ENCODE measurements at places on chromosomes 2 and 18.

GRCh38 chr2:218444692-218445357 lies 25.9 kb downstream of the VIL1 start:
- DNase-seq = peak; percentile 65

GRCh38 chr18:9594823-9595596 lies 19.3 kb downstream of the PPP4R1 start:
- DNase-seq = no peak

- DNase-seq = no peak
Measured at GRCh38 chr2:128325611-128326181, 7.0 kb upstream of the HS6ST1 start.

- no peak for DNase-seq
Measured at GRCh38 chr2:40341198-40341597, 110.7 kb downstream of the SLC8A1 start.

DNA sequence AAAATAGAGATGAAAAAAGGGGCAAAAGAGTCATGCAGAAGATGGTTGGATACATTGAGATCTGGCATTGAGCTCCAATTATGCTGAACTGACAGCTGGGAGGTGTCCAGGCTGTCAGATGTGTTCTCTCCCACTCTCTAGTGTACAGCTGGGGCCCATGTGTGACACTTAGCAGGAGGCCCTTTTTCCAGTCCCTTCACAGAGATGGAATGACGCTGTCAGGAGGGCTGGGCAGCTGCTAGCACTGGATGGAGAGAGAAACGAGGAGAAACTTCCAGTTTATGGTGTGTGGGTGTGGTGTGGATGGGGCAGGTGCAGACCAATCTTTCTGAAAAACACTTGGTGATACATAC lies 437.7 kb upstream of the HS6ST1 start:
- DNase-seq = no peak

DNA sequence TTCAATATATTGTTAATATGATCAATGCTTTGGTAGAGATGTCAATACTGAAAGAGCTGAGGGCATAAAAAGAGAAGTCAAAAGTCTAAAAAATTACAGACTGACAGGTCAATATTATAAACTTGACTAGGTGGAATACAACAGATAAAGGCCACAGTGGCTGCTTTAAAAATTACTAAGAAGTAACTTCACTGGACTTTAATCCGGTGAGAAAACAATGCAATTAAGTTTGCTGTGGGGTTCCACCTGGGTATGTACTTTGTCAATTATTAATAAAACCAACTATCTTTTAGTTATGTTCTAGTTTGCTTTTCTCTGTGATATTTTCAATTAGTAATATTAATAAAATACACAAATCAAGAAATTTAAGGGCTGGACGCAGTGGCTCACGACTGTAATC lies 44.7 kb downstream of the RAPH1 start:
- DNase-seq = no peak

GRCh38 chr2:205883965-205884364 lies 201.7 kb downstream of the NRP2 start:
- no peak for DNase-seq

DNA sequence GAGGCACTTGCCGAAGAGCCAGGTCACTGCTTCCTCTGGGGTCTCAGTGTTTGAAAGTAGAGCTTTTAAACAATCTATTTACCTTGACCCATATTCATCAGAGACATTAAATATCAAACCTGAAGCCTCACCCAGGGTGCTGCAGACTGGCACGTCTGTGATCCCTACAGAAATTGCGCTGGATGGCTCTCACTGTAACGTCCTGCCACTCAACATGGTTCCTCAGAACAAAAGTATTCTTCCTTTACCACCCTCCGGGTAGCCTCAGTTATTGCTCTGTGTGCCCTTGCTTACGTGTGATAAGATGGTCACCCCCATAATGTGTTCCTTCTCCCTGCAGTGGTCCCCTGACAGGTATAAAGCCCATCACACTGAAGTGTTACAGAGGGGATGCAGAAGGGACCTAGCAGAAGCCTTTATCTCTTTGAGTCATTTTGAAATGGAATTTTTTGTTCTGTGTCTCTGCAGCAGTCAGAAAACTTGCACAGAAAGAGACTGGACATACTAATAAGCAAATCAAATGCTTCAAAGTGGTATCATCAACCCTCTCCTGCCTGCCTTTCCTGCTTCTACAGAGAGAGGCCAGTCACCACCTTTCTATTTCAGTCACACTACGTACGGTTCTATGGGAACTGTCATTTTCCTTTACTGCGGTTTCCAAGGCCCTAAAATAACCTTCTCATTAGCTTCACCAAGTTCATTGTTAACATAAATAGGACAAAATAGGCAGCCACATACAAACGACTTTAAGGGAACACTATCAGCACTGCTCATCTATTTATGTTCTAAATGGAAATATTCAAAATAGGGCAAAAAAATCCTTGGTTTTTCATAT lies 86.8 kb downstream of the METTL8 start:
- no peak for DNase-seq

- peak; percentile 28 for DNase-seq
Measured at GRCh38 chr2:241064008-241064801, 37.9 kb downstream of the MTERF4 start.

DNA sequence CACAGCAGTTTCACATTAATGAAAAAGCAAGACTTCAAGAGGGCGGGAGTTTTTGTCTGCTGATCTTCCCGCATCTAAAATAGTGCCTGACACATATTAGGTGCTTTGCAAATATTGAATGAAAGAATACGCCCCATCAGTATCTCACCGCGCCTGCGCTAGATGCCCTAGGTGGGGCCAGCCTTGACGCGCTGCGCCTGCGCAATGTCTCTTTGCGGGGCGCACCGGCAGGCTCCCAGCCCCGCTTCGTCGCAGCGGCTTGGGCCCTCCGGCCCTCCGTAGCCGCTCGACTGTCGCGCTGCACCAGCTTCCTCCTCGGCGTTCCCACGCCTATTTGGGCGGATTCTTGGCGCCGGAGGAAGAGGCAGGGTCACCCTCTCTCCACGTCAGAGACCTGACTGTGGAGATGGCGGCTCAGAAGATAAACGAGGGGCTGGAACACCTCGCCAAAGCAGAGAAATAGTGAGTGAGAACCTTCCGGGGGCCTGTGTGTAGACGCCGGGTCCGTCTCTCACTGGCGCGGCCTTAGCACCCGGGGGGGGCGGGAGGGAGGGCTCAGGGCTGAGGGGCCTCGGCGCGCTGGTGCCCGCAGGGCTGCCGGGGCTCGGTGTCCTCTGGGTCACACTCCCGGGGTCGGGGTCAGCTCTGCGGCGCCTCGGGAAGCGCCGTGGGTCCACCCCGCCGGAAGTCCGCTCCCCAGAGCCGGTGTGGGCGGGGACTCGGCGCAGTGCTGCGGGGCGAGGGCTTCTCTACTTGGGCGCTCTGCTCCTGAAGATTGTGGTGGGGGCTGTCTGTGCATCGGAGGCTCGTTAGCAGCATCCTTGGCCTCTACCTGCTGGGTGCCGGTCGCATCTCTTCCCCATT lies at the start of gene NAPG:
Gene NAPG, plus strand, starts transcription at position 331 of the 864 bp plus-strand sequence. Its CDS starts 76 bp downstream, at position 407.
- peak; percentile 95 for DNase-seq

GRCh38 chr2:64930258-64930671 lies 58.9 kb upstream of the SLC1A4 start:
- DNase-seq = no peak

- no peak for DNase-seq
Measured at GRCh38 chr2:143550500-143550899, 421.3 kb downstream of the ARHGAP15 start.

DNA sequence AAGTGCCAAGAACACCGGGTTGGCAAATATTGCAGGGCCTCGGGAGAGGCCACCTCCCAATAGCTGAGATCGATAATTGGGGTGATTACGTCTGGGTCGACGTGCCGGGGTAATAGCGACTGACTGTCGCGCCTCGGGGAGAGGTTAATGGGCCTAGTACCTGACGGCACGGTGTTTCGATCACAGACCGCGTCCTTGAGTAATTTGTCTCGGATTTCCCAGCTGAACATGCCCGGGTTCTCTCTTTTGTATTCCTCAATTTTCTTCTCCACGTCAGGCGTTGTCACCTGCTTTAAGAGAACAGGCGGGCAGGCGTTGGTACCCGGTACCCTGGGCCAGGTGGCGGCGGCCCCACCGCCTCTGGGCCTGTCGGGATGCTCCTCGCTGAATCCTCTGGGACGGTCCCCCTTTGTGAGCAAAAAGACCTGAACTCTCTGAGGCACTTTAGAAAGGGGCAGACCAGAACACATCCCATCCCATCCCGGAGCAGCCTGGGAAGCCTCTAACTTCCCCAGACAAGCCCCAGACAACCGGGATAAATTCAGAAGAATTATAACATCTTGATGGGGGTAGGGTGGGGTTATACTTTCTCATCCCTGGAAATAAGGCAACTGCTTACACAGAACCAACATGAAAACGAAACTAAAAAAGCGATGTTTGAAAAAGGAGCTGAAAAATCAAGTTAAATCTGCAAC lies 3.3 kb downstream of the PAX3 start:
- DNase-seq = no peak

DNA sequence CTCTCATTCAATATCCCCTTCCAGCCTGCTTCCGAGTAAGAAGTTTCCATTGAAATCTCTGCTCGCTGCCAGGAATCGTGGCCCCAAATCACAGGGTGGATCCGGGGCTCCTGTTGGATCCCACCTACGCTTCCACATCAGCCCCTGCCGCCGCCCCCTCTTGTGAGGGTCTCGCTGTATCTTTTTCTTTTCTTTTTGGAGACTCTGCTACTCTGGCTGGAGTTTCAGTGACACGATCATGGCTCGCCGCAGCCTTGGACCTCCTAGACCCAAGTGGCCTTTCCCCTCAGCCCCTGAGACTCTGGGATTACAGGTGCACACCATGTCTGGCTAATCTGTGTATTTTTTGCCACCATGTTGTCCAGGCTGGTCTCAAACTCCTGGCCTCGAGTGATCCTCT lies 246.8 kb upstream of the PXDN start:
- DNase-seq = no peak

Data from LoVo (cell line).